ENCODE measurements at places on chromosomes 5 and 9. TPM values are rescaled to one million over a fixed set of nuclear protein-coding genes. Genes with fewer than 3 reads are reported as not detected.
A peak's percentile ranks its signal among the peaks of the same experiment; 100 is the strongest.

- peak; percentile 26 for DNase-seq
Observed at GRCh38 chr5:50967009-50967562, 300.6 kb downstream of the PARP8 start.

Gene GFI1B
- polyA plus RNA-seq, result 0.63 TPM

- no peak for DNase-seq
Observed at GRCh38 chr5:53392073-53392472, 88.4 kb upstream of the FST start.

Gene DND1
- polyA plus RNA-seq, result 0.12 TPM

Gene CCDC180
- polyA plus RNA-seq, result 8.1 TPM

GRCh38 chr5:133519191-133519590, 93.2 kb downstream of the FSTL4 start:
- DNase-seq, result no peak

GRCh38 chr9:4318741-4319140, 18.9 kb upstream of the GLIS3 start:
- peak; percentile 24 for DNase-seq

DNA sequence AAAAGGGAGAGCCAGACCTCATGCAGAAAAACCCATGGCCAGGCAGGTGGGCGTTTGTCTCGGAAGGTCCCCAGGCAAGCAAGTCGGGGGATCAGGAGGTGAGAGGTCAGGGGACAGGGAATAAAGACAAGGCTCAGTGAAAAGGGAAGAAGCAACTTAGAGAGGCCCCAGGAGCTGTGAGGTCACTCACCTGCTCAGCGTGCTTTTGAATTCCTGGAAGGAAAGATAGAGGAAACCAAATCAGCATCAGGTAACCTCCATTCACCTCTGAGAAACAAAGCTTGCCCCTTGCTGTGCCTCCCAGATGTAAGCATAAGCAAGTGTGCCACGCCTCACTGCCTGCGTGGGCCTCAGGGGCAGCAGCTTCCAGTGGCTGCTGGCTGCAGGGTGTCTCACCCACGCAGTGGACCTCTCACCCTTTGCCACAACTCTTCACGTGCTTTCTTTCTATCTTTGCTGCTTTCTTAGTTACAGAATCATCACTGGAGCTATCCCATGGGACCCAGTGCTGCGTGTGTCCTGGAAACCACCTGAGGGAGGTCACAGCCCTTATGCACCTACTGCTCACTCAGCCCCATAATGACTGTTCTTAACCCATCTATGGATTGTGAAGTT, 6.0 kb downstream of the TRIM7 start:
- DNase-seq, result no peak

Gene AQP3
- polyA plus RNA-seq, result 13.0 TPM

DNA sequence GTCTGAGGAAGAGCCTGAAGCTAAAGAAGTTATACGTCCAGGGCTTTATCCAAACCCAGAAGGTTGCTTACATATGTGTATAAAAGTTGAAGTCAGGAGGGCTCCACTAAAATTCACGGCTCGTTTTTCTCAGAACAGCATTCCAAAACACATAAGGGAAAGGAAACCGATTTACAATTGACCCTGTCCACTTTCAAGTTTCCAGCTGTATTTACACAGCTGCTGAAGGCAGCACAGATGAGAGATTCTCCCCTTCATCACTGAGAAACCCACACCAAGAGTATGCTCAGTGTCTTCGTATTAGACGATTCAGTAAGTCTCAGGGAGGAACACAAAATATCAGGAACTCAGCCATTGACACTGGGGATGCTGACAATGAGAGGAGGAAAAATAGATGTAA, 5.9 kb upstream of the NREP start:
- peak; percentile 94 for DNase-seq

DNA sequence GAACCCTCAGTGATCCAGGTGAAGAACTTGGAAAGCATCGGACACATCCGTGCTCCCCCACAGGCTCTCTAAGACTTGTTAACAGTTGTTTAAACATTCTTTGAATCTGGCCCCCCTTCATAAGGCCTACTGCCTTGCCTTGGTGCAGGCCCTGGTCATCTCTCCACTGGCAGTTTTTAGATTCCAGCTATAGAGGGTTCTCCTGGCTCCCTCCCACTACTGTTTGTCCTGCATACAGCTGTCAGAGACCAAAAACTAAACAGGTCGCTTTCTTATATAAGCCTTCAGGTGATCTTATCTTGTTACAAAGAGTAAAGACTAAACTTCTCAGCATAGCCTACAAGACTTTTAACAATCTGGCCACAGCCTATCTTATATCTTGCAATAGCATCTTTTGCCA, 32.3 kb downstream of the NRG2 start:
- no peak for DNase-seq

GRCh38 chr9:626596-626995, 214.9 kb upstream of the DMRT1 start:
- no peak for DNase-seq

Gene NR4A3
- 0.97 TPM for polyA plus RNA-seq

- peak; percentile 83 for DNase-seq
Observed at GRCh38 chr5:55691265-55692105, 20.6 kb downstream of the SLC38A9 start.

GRCh38 chr5:120368923-120369715, 95.0 kb upstream of the PRR16 start:
- no peak for DNase-seq

DNA sequence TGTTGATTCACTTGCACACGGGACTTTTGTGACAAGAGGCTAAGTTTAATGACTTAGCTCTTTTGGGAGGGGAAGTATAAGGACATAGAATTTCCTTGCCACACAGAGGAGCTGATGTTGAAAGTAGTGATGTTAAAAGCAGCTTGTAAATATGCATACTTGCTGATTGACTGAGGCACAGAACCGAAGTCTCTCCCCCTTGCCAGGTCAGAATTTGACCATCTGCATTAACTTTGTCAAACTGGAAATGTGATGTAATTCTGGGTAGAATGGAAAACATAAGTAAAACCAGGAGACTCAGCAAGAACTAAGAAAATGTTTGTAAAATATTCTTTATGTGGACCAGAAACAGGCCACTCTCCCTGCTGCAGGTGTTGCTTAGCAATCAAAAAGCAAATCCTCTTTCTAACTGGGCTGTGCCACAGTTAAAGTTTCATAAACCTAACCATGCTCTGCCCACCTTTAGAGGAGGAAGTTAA, 284.2 kb downstream of the NR3C1 start:
- peak; percentile 69 for DNase-seq

DNA sequence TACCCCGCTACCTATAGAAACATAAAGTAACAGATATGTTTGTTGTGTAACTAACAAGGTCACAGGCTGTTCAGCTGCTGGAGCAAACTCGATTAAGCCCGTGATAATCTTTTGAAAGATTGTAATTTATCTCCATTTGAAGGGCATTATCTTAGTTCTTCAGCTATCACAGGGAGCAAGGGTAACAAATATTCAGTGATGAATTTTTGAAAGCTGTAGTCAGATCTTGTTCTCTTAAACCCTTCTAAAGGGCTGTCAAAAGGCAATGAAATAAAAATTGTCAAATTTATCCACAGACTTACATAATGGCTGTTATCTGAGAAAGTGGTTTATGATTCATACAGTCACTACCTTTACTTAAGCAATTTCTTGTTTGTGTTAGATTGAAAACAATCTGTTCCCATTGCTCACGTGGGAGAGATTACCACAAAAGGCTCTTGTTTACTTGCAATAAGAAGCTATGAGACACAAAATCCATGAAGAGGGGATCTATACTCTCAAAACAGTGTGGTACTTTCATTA, 78.3 kb upstream of the ZNF608 start:
- no peak for DNase-seq
